ENCODE measurements at places on chromosomes 2 and 18.

DNA sequence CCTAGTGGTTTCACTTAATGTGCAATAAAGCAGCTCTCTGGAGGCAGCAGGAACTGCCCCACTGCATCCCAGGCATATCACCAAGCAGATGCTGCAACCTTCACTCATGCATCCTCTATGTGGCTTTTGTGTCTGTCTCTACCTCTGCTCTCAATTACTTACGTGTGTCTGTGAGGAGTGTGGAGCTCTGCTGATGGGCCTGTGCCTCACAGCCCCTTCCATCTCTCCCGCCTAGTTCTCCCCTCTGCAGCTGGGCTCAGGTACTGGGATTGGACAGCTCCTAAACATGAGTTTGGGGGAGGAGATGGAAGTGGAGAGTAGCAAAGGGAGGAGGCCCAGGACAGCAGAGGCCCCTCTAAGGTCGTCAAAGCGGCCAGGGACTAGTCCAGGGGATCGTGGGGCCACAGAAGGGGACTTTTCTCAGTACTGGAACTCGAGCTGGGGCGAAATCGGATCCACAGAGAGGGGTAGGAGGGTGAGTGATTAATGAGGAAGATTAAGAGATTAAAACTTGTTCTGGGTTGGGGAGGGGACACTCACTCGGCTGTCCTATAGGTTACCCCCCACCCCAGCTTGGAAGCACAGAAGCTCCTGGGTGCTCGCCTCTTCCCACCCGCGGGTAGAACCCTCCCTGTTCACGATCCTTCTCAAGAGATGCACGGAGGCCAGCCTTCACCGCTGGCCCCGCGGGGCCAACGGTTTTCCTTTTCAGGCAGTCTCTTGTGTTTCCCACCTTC, 2.1 kb upstream of the LBX2 start:
- no peak for DNase-seq

- no peak for DNase-seq
These were observed 155.0 kb upstream of the SERTAD2 start for GRCh38 chr2:64808754-64809153.

GRCh38 chr2:144459937-144460336, 60.0 kb downstream of the ZEB2 start:
- DNase-seq = no peak

DNA sequence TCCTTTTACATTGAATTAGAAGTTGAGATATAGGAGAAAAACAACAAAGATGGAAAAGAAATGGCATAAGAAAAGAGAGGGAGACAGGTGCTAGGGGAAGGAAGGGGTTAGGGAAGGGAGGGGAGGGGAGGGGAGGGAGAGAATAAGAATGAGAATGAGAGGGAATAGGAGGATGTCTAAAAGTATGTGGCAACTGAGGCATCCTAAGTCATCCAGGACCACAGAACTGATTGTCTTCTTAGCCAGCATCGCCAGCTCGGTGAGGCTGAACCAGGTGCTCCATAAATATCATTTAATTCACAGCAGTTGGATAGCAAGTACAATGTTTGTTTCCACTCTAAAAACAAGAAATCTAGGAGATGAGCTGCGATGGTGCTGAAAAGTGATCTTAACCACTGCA, 393.5 kb downstream of the TMEM182 start:
- no peak for DNase-seq

- no peak for DNase-seq
These were observed 74.7 kb downstream of the PRKCE start for GRCh38 chr2:45726188-45726587.
